ENCODE measurements at places on chromosomes 4 and X. TPM values are rescaled to one million over a fixed set of nuclear protein-coding genes. Genes with fewer than 3 reads are reported as not detected.
A peak's percentile ranks its signal among the peaks of the same experiment; 100 is the strongest.

- no peaks in the 10 kb centered on the region for H3K4me1 ChIP-seq
- H3K27ac ChIP-seq: no peak overlapping the region
- no peaks in the 10 kb centered on the region for H3K27me3 ChIP-seq
- DNase-seq: no peak
- H3K36me3 ChIP-seq: no peaks in the 10 kb centered on the region
These were observed 158.0 kb downstream of the KCNIP4 start for GRCh38 chr4:21790438-21791029.

DNA sequence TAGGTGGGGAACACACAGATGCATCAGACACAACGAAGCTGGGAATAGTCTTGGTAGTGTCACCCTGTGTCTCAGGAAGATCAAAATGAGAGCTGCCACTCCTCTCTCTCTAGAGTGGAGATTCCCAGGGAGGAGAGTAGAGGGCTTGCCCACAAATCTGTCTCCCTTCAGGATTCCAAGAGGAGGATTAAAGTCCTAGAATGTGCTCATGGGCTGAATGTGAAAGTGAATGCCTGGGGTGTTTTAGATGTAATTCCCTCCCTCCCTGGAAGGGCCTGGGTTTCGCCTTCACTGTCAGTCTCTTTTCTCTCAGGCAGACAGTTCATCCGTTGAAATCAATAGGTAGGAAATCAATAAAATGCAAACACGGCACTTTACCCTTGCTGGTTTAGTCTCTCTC, 282.6 kb upstream of the PPARGC1A start:
- H3K4me1 ChIP-seq: no peaks in the 10 kb centered on the region
- H3K27me3 ChIP-seq: no peaks in the 10 kb centered on the region
- no peaks in the 10 kb centered on the region for H3K36me3 ChIP-seq

DNA sequence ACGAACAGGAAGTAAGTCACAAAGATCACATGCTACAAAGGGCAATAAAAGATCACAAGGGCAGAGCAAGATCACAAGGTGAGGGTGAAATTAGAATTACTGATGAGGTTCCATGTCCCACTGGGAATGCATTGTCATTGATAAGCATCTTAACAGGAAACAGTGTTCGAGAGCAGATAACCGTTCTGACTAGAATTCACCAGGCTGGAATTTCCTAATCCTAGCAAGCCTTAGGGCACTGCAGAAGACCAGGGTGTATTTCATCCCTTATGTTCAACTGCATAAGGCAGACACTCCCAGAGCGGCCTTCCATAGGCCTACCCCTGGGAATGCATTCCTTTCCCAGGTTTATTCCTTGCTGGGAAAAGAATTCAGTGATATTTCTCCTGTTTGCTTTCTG, 980.6 kb upstream of the LCORL start:
- no peak for DNase-seq
- H3K36me3 ChIP-seq: no peaks in the 10 kb centered on the region
- H3K27me3 ChIP-seq: no peaks in the 10 kb centered on the region
- H3K4me1 ChIP-seq: no peaks in the 10 kb centered on the region

DNA sequence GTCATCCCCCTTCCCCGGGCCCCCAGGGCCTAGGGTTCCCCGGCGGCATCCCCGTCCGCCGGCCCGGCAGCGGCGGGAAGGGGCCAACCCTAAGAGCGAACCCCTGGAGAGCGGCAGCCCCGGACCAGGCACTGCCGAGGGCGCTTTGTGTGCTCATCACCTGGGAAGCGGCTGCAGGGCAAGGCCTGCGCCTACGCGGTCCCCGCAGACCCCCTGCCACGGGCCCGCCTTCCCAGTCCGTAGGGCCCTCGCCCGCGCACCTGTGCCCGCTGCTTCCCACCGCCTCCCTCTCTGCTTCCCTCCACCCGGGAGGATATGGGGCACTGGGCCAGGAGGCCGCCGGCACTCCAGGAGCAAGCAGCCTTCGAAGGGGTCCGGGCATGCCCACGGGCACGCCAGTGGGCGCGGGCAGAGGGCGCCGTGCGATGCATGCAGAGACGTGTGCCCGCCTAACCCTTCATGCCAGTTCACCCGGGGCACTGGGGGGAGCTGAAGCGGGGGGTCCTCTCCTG, 2.6 kb downstream of the FLNA start:
- H3K4me3 ChIP-seq: peak overlapping the region; percentile 44
- H3K36me3 ChIP-seq: no peaks in the 10 kb centered on the region
- H3K27me3 ChIP-seq: no peaks in the 10 kb centered on the region
- no peak for DNase-seq
- peak overlapping the region; percentile 87 for H3K27ac ChIP-seq

DNA sequence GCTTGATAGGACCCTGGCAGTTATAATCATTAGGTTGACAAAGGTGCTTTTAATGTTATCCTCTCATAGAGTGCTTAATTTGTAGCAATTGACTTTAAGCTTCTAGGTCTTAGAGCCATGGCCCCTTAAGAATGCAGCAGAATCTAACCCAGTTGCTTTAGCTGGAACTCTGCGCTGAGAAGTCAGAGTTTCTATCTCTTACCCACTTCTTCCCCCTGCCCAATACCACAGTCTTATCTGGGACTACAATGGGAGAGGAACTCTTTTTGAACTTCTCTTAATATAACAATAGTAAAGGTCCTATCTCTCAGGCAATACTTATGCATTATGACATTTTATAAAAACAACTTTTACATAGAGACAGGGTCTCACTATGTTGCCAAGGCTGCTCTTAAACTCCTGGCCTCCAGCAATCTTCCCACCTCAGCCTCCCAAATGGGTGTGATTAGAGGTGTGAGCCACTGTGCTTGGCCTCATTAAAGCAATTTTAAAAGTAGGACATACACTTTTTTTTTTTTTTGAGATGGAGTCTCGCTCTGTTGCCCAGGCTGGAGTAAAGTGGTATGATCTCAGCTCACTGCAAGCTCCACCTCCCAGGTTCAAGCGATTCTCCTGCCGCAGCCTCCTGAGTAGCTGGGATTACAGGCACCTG, 1.8 kb downstream of the TLR10 start:
- no peaks in the 10 kb centered on the region for H3K4me1 ChIP-seq
- no peaks in the 10 kb centered on the region for H3K36me3 ChIP-seq
- no peak overlapping the region for H3K27ac ChIP-seq

DNA sequence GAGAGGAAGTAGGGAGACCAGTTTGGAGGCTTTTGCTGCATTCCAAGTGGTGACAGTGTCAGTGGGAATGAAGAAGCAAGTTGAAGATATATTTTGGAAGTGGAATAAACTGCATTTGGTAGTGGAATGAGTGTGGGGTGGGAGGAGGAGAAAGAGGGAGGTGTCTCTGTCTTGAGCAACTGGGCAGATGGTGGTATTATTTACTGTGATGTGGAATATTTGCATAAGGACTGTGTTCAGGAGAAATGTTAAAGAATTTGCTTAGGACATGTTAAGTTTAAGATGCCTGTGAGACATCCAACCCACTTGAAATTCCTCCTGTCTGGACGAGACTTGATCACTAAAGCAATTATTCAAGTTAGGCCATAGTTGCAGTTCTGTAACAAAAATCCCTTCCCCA, 448.9 kb upstream of the AMOT start:
- no peaks in the 10 kb centered on the region for H3K27me3 ChIP-seq
- H3K4me3 ChIP-seq: no peak overlapping the region
- H3K36me3 ChIP-seq: no peaks in the 10 kb centered on the region

DNA sequence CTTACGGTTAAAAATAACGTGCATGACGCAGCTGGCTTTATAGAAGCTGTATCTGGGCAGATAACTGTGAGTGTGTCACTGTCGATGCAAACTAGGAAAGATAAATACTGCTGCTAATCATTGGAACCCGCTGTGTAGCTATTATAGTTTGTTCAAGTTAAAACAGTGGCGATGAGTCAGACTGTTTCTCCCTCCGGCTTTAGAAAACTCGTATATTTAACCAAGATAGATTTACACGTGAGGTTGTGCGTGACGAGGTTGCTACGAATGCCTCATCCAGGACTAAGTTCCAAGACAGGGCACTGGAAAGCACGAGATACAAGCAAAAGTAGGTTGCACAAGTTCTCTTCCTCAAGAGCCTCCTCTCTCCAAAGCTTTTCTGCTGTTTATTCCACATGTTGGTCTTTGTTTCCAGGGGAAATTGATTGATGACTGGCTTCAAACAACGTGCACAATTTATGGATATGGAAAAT, 270.7 kb downstream of the FBXW7 start:
- H3K27me3 ChIP-seq: no peaks in the 10 kb centered on the region
- DNase-seq: peak; percentile 30
- no peak overlapping the region for H3K27ac ChIP-seq
- H3K4me3 ChIP-seq: no peak overlapping the region
- H3K36me3 ChIP-seq: no peaks in the 10 kb centered on the region
- no peaks in the 10 kb centered on the region for H3K4me1 ChIP-seq

GRCh38 chrX:23964191-23964590, 56.4 kb downstream of the CXorf58 start:
- H3K27ac ChIP-seq: no peak overlapping the region
- H3K4me1 ChIP-seq: no peaks in the 10 kb centered on the region
- H3K4me3 ChIP-seq: no peak overlapping the region
- no peak for DNase-seq
- H3K36me3 ChIP-seq: no peaks in the 10 kb centered on the region
- no peaks in the 10 kb centered on the region for H3K27me3 ChIP-seq

- no peak for DNase-seq
- no peak overlapping the region for H3K27ac ChIP-seq
- H3K36me3 ChIP-seq: no peaks in the 10 kb centered on the region
These were observed 9.5 kb downstream of the CTPS2 start for GRCh38 chrX:16702700-16703599.

DNA sequence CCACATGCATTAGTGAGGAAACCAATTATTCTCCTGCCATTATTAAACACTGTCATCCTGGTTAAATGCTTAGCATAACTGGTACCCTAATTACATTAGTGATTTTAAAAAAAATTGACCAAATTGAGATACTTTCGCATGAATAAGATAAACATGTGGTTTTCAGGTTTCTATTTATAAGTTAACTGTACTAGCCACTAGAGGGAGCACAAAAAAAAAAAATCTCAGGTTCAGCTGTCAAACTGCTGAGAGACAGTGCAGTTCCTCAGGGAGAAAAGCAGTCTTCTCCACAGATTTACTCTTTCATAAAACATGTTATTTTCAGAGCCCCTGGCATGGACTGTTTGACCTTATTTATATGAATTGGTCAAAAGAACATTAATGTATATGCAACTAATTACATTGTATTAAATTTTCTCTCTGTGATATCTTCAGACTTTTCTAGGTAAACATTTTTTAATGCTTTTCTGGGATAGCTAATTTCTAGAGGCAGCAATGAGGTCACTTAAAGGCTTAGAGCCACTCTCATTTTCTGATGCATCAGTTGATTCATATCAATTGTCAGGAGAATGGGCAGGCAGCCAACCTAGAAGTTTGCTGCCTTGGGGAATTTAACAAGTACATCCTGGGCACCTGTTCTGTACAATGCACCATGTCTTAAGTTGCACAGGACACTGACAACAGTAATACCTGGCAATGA, 167.5 kb downstream of the CDS1 start:
- H3K4me3 ChIP-seq: no peak overlapping the region
- H3K27me3 ChIP-seq: no peaks in the 10 kb centered on the region
- H3K36me3 ChIP-seq: no peaks in the 10 kb centered on the region
- peak; percentile 16 for DNase-seq

The TSPAN7 gene
- total RNA-seq: 16.4 TPM

The GLRA3 gene
- total RNA-seq: 0.17 TPM

The RGN gene
- 3.6 TPM for total RNA-seq

The HMX1 gene
- total RNA-seq: not detected

The DMP1 gene
- not detected for total RNA-seq

All from prostate gland (tissue), 2 donors.